GM06990 (cell line): ENCODE measurements at places on chromosomes 7 and 10.

DNA sequence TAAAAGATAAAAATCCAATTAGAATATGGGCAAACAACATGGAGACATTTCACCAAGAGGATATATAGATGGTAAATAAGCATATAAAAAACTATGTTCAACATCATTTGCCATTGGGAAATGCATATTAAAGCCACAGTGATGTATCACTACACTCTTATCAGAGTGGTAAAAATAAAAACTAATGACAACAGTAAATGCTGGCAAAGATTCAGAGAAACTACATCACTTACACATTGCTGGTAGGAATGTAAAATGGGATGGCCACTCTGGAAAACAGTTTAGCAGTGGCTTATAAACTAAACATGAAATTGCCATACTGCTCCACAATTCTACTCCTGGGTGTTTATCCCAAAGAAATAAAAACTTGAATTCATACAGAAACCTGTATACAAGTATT lies 59.2 kb downstream of the CROT start:
- no peak for DNase-seq

DNA sequence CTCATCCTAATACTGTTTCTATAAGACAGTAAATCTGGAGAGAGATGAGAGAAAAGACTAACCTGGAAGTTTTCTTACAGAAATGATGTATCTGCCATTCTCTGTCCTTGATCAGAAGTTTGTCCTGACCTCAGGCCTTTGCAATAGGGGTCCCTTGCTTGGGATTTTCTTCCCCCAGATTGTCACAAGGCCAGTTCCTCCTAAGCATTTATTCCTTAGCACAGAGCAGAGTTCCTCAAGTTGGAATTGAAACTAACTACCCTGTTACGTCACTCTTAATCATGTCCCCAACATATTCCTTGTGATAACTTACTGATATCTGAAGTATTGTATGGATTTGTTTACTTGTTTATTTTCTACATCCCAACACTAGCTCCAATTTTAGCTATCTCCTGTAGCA lies 202.1 kb downstream of the COBL start:
- DNase-seq: no peak

- no peak for DNase-seq
Measured at GRCh38 chr10:3527869-3528268, 257.1 kb downstream of the KLF6 start.

DNA sequence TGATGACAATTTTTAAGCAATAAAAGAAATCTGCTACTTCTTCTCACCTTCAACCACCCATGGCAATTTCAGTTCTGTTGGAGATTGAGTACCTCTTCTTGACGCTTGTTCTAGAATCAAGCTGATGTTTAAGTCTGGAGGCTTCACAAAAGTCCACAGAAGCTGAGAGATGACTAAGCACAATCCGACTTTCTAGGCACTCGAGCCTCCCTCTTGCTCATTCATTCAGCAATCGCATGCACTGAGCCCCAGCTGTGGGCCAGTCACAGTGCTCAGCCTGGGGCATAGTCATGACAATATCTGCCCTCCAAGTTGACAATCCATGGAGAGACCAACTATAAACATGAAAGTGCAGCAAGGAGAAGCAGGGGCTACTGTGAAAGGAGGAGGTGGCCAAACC lies 103.2 kb downstream of the IPMK start:
- no peak for DNase-seq

GRCh38 chr7:34497153-34497777 lies 160.8 kb upstream of the NPSR1 start:
- DNase-seq: no peak

DNA sequence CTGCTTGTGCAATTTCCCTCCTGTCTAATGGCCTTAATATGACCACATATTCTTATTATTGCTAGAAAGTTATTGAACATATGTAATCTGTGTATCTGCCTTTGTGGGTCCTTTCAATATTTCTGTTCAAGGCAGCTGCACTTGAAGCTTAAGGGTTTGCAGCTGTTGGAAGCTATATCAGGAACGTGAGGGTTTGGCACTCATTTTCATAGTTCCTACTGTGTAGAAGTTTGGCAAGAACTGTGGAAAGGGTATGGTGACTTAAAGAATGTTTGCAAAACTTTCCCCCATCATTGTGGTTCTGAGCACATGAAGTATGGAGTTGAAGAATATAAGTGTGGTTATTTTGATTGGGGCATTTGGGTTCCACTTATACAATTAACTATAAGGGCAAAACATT lies 144.7 kb upstream of the SEMA3A start:
- DNase-seq: no peak

DNA sequence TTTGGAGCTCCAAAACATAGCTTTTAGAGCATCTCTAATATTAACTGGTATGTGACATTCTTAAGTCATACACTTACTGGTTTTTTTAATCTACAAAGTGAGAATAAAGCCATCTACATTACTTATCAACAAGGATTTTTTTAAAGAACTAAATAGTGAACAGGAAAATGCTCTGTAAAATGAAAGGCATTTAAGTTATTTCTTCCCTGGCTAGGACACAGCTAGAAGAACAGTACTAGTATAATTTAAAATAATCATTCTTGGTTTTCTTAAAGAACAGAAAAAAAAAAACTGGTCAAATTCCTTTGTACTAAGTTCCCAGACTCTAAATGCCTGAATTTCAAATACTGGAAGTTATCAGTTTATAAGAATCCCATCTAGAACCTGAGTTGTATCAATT lies 139.5 kb downstream of the SRPK2 start:
- DNase-seq: no peak

GRCh38 chr10:17234431-17234945 lies 6.4 kb downstream of the VIM start:
- DNase-seq: no peak
